ENCODE measurements at places on chromosomes 5 and 9.

DNA sequence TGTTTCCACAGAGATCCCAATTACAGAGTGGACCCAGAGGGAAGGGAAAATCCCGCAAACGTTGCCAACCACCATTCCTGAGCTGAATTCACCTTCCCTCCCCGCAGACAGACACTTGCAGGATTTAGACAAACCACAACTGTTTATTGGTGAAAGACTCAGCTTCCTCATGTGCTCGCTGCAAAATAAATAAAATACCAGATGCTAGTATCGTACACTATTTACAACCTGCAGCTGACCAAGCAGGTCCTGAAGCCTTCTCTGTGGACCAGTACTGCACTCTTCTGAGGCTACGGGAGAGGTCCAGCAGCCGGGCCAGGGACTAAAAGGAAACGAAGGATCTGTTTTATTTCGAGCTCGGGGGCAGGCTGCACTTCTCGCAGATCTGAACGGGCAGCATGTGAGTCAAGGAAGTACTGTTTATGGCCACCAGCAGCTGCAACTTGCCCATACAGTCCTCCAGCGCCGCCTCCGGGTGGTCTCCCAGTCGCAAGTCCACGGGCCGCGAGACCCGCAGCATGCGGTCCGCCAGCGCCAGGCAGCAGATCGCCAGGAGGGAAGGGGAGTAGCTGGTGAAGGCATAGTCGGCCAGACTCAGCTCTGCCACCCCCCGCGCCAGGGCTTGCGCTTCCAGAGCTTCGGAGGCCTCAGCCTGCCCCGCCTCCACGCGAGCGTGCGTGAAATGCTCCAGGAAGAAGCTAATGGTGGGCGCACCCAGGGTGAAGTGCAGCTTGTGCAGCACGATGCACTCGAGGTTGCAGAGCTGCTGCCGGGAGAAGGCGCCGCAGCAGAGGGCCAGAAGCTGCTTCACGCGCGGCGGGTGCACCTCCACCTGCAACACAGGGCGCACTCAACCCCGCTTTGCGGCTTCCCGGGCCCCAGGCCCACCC is 2.1 kb downstream of the CCNO start:
- no peak for DNase-seq

GRCh38 chr9:10339152-10339551 is 273.6 kb downstream of the PTPRD start:
- DNase-seq = no peak

DNA sequence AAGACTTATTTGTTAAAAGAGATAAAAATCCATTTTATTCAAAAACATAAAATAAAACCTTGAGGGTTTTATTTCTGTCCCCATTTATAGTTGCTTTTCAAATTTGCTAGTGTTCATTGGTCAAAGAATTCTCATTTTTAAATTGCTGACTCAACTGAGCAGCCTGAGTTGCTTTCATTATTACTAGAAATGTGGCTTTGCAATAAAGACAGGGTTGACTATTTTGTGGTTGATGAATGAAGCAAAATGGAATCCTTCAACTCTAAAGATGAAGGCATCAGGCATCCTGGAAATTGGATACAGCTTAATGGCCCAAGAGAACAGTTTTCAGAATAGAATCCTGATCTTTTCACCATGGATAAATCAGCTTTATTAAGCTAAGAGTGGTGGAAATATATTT is 23.9 kb upstream of the PPP3R2 start:
- DNase-seq = no peak

GRCh38 chr9:37034305-37034937 is 353 bp upstream of the PAX5 start:
- DNase-seq = no peak

- no peak for DNase-seq
These were observed 106.3 kb downstream of the DRD1 start for GRCh38 chr5:175337680-175338079.

GRCh38 chr9:114930056-114930812 is at the start of gene TNFSF8:
TNFSF8 (minus strand) TSS chr9:114930591; CDS start chr9:114930303, 288 bp downstream.
- no peak for DNase-seq

GRCh38 chr9:115249488-115249887 is 131.5 kb upstream of the TNC start:
- DNase-seq = no peak

DNA sequence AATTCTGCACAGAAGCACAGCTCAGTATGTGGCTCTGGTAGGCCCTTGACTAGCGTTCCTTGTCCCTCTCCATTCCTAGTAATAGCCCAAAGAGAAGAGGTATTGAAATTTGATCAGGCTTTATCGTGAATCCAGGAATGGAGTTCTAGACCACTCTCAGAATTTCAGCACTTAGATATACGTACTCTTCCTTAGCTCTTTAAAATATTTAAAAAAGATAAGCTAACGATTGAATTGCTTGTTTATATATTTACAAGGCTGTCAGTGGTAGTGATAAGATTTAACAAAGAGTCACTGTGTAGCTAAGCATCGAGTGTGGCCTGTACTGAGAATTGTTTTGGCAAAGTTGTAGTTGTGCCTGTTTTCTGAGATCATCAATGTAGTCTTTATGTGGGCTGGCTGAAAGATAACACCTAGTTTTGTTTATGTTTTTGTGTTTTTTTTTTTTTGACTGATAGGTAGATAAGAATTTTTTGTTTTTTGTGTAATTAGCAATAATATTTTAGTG is 2.5 kb downstream of the KIAA1958 start:
- DNase-seq = no peak

DNA sequence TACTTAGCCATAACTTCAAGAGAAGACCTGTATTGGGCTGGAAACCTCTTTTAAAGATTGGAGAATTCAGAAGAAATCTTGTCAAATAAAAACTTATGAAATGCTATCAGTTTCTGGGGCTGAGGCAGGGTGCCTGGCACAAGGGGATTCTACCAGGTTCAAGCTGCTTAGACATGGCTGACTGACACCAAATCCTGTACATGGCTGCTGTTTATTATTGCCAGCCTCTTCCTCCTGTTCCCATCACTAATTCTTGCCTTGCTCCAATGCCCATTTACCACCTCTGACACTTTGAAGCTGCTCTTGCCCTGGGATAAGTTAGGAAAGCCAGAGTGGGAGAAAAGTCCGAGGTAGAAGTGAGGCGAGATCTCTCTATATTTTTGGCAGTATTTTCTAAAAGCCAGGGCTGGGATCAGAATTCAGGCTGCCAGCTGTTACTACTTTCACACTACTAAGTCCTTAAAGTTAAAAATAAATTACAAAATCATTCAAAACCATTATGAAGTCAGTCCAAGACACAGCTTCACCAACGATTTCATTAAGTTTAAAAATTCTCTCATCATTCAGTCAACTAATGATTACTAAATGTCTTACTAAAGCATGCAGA is 66.3 kb upstream of the TNFAIP8 start:
- no peak for DNase-seq

DNA sequence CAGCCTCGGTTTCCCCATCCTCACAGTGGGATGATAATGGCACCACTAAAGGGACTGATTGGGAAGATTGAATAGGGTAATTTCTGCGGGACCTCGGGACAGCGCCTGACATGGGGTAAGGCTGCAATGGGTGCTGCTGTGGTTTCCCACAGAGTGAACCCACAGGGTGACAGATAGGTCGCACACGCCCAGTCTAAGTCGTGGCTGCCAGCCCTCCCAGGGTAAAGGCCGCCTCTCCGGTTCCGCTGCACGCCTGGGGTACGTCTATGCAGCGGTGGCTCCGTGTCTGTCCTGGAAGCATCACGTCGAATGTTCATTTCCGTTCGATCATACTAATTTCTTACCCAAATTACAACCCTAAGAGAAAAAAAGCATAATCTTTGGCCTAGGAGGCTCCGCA is 631 bp downstream of the CFAP77 start:
- no peak for DNase-seq

DNA sequence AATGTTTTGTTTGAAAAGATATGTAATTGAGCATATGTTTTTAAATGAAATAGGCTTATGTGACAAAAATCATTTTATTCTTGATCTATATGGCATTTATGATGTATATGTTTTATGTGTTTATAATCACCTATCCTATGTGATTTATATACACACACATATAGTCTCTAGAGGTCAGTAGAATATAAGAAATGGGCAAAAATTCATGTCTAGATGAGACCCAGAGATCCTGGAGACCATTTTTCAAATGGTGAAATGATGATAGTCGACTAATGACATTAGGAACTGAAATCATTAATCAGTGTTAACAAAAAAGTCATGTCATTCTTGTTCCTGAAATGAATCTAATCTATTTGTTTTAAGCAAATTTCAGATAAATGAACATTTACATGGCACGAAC is 709.2 kb upstream of the WWC1 start:
- no peak for DNase-seq

All from ureter (tissue), 1 donor.